AG20443 (cell line): ENCODE measurements at places on chromosomes 2 and 18.

- DNase-seq = no peak
These were observed 25.8 kb downstream of the GPR55 start for GRCh38 chr2:230899287-230899686.

DNA sequence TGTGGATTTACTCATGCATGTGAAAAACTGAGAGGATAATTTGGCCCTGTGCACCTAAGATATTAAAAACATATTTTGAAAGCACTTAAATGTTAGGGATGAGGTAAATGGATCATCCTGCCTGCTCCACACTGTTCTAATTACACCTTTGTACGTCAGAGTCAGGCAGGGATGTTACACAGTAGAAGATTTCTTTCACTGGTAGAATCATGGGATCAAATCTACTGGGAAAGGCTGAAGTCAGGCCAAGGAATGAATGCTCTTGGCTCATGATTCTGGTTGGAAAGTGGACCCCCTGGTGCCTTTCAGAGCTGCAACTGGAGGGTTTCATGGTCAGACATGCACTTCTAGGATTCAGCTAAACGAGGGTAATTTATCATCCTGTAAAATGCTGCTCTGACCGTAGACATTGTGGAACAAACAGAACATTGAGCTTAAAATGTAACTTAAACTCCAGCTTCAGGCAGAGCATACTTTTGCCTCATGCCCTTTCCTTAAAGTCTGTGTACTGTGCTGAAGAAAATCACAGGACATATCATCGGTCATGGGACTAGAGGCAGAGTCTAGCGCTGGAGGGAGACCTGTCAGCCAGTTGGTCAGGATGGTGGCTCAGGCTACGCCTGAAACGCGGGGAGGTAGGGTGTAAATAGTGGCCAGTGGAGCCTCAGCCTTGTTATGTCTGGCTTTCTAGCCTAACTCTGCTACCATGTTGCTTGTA, 4.9 kb downstream of the KCNE4 start:
- DNase-seq = no peak

- no peak for DNase-seq
These were observed 109.1 kb downstream of the HDAC4 start for GRCh38 chr2:239291475-239292350.

DNA sequence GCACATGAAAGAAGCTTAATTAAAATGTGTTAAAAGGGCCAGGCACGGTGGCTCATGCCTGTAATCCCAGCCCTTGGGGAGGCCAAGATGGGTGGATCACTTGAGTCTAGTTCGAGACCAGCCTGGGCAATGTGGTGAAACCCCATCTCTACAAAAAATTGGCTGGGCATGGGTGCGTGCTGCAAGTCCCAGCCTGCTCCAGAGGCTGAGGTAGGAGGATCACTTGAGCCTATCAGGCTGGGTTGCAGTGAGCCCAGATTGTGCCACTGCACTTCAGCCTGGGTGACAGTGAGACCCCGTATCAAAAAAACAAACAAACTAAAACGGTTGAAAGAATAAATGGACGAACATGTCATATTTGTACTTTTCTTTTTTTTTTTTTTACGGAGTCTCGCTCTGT, 26.0 kb downstream of the REL start:
- no peak for DNase-seq

- no peak for DNase-seq
These were observed 123.8 kb upstream of the STON1 start for GRCh38 chr2:48406116-48406515.

GRCh38 chr2:16308816-16309215, 356.8 kb downstream of the CYRIA start:
- DNase-seq = no peak

DNA sequence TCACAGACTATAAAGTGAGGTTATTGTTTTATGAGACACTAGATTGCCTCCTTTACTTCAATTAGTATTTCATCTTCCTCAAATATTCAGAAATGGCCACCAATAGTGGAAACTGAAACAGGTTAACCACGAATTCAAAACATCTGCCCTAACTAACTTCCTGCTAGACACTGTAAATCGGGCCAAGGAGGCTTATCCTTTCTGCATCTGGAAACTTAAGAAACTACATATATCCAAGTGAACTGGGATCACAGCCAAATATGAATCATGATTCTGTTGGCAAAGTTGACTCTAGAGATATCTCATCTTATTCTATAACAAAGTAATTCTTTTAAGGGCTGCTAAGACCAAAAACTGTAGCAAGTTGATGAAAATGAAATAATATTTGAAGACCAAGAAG, 136.6 kb upstream of the ZC3H15 start:
- DNase-seq = no peak

DNA sequence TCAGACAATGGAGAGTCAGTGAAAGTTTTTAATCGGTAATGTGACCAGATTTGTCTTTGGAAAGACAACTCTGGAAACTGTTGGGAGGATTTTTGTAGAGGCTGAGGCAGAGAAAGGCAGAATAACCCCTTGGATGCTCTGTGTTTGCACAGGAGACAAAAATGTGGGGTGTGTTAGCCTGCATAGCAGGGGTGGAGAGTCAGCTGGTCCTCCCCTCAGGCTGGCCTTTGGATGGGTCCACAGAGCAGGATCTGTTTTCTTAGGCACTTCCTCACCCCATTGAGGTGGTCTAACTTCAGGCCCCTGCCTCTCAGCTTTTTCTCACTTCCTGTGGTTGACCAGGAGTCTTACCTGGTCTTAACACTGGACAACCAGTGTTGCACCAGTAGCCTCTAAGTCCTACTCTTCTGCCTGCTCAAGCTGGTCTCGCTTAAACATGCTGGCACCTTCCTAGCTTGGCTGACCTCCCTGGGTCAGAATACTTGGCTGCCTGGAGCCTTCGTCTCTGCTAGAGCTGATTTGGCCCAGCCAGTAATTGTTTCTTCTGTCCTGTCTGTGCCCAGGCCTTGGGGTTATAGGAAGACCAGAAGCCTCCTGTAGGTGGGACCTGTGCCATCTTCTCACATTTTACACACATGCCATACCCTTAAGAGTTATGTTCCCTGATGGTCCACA, 259.8 kb upstream of the RASGRP3 start:
- DNase-seq = peak; percentile 73

DNA sequence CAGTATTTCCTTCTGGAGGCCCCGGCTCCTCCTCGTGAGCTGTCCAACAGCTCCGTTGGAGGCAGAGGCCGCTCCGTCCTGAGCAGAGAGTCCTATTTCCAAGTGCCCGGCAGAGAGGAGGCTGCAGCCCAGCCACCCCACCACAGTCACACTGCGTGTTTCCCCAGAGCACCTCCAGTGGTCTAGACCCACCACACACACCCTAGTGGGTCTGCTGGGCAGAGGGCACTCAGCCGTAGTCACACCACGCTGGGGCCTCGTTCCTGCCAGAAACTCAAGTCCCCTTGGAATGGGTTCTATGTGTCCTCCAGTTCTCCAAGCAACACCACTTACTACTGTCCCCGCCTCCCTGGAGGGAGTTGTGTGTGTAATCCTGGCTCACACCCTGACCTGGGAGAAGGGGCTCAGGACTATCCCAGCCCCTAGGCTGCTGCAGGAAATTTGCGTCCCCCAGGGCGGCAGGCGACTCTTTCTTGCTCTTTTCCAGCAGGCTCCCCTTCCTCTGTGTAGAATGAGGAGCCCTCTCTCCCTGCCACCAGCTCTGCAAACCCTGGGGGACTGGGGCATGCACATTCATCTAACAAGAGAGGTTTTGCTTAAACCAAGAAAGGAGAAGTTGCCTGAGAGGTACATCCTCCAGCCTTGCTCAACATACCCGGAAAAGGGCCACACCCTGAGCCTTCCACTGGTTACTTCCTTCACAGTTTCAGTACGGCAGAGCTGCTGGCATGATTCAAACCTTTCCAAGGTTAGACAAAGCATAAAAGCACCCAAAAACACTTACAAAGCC, 114.1 kb downstream of the NDUFA10 start:
- no peak for DNase-seq

GRCh38 chr2:150783896-150784295, 296.4 kb upstream of the RND3 start:
- DNase-seq = no peak

- DNase-seq = peak; percentile 86
These were observed 229.2 kb downstream of the LDLRAD4 start for GRCh38 chr18:13447621-13448334.

DNA sequence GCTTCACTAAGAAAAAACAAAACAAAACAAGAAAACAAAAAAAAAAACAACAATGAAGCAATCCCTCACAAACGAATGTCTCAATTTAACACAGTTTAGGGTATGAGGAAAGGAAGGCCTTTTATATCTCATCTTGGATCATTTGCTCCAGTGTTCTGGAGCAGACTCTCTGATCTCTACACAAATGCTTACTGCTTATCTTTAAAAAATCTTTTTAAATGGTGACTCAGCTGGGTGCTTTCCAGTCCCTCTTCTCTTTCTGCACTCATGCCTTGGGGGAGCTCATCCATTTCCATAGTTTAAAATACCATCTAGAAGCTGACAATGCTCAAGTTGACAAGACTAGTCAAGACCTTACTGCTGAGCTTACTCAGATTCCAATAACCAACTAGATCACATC, 56.2 kb downstream of the ETAA1 start:
- DNase-seq = no peak

DNA sequence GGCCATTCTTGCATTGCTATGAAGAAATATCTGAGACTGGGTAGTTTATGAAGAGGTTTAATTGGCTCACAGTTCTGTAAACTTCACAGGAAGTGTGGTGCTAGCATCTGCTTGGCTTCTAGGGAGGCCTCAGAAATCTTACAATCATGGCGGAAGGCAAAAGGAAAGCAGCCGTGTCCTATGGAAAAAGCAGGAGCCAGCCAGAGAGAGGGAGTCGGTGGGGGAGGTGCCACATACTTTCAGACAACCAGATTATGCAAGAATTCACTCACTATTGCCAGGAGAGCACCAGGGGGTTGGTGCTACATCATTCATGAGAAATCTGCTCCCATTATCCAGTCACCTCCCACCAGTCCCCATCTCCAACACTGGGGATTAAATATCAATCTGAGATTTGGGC, 64.1 kb downstream of the CPS1 start:
- no peak for DNase-seq

GRCh38 chr2:119407430-119408220, 24.0 kb upstream of the TMEM37 start:
- peak; percentile 82 for DNase-seq
